ENCODE measurements at places on chromosomes 3 and 15.
A peak's percentile ranks its signal among the peaks of the same experiment; 100 is the strongest.

DNA sequence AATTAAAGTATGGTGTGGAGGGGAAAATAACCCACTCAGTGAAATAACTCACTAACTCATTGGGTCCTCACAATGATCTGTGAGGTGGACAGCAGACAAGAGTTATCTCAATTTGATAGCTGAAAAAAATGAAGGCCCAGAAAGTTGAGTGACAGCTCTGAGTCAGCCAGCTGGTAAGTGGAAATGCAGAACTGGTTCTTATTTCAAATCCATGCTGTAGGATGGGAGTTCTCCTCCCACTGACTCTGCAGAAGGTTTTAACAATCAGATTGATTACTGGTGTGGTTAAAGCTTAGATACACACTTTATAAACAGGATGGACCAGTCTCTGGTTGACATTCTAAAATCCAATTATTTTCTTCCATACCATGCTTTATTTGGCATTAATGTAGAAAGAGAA, 87.0 kb upstream of the LMOD3 start:
- DNase-seq: no peak

GRCh38 chr3:35639254-35640186, at the start of gene ARPP21:
TSS of gene ARPP21 (plus strand) at chr3:35639525. CDS start at chr3:35681752, 42,227 bp downstream.
- peak; percentile 63 for DNase-seq

GRCh38 chr3:126212620-126213378, 32.4 kb upstream of the ALDH1L1 start:
- DNase-seq: peak; percentile 58

DNA sequence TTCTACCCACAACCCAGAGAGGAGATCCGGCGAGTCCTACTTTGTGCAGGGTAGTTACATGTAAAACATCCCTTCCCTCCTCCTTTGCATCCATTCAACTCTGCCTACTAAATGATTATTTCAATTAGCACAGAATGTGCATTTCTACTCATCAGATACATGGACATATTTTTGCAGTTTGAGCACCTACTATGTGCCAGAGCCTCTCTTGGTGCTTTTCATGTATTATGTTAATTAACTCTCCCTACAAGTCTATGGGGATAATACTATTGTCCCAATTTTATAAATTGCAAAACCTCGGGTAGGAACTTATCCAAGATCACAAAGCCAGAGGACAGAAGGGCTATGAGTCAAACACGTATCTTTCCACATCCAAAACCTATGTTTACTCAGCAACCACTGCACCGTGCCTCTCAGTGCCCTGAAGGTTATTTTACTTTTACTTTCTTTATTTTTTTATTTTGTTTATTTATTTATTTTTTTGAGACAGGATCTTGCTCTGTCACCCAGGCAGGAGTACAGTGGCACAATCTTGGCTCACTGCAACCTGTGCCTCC, 432.8 kb downstream of the MAGI1 start:
- DNase-seq: no peak

GRCh38 chr15:27656296-27656987, 442.7 kb downstream of the OCA2 start:
- no peak for DNase-seq

DNA sequence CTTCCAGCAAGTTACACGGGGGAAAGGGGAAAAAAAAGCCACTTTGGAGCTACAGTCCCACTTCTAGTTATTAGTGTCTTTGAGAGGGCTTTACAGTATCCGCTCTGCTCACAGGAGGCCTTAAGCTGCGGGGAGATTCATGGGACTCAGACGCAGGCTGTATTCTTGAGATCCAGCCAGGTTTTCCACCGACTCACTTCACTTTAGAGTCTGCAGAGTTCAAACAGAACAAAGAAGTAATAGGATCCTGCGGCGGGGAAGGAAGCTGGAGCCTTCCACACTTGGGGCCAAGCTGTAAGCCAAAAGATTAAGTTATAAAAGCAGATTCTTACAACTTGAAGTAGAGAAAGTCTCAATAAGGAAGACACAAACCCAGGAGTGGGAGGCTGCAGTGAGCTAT, 60.2 kb upstream of the FAM174B start:
- no peak for DNase-seq

DNA sequence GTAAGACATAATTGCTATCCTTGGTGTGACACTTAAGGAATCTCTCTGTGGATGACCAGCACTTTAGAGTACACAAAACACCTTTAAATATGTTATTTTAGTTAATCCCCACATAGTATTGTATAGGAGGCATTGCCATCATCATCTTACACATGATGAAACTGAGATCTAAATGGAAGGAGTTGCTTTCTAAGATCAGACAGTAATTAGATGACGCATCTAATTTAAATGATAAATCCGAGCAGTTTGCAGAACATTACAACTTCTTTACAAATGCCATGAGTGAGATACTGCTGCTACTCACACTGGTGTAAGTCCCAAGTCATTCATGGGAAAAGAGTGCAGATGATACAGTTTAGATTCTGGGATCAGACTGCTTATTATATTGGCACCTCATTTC, 431.9 kb downstream of the MFSD1 start:
- DNase-seq: no peak

GRCh38 chr3:139122221-139122581, 77.5 kb upstream of the PRR23C start:
- DNase-seq: no peak

- no peak for DNase-seq
Observed at GRCh38 chr3:101639280-101639963, 37.5 kb downstream of the ZBTB11 start.

- DNase-seq: no peak
Observed at GRCh38 chr3:47910233-47910632, 106.0 kb downstream of the MAP4 start.

Data from urothelium cell line (cell line).